Stimulated activated naive CD4-positive, alpha-beta T cell (primary cell): ENCODE measurements at places on chromosomes 2 and 18.

GRCh38 chr2:40690036-40690435, 238.1 kb upstream of the SLC8A1 start:
- no peak for DNase-seq

DNA sequence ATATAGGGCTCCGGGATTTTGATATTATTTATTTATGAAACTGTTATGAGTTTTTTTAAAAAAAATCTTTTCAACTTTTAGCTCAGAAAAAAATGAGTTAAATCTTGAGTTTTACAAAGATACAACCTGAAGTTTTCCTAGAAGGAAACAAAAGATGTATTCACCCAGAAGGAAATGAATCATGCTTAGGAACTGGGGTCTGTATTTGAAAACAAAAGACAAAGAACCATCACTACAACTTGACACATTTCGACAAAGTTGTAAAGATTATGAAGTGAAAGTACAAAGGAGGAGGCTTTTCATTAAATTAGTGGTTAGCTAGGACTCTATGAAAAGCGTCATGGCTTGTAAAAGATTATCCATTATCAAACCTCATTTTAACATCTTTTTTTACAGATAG, 143.3 kb downstream of the PDE1A start:
- DNase-seq: no peak

DNA sequence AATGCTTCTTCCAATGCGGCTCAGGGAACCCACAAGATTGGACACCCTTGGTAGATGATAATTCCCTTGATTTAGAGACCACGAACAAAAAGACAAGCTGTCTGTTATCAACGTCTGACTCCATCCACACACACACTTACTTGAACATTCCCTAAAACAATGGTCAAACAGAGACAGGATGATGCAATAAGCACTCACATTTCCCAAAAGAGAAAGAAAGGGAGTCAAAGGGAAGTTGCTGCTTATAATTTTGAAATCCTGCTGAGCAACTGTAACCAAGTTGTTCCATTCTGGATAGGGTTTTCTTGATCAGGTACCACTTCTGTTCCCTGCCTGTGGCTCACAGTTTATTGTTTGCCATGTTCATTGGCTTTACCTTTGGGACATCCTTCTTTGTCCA, 571.3 kb upstream of the CNTNAP5 start:
- no peak for DNase-seq

GRCh38 chr2:68835621-68836020, 35.6 kb downstream of the BMP10 start:
- DNase-seq: no peak

DNA sequence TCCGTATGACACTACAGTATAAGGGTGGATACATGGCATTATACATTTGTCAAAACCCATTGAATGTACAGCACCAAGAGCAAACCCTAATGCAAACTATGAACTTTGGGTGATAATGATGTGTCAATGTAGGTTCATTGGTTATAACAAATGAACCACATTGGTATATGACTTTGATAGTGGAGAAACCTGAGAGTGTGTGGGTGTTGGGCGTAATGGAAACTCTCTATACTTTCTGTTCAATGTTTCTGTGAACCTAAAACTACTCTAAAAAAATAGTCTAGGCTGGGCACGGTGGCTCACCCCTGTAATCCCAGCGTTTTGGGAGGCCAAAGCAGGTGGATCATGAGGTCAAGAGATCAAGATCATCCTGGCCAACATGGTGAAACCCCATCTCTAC, 6.5 kb upstream of the ACTG2 start:
- no peak for DNase-seq

GRCh38 chr2:95300450-95300849, 3.3 kb downstream of the KCNIP3 start:
- DNase-seq: no peak

DNA sequence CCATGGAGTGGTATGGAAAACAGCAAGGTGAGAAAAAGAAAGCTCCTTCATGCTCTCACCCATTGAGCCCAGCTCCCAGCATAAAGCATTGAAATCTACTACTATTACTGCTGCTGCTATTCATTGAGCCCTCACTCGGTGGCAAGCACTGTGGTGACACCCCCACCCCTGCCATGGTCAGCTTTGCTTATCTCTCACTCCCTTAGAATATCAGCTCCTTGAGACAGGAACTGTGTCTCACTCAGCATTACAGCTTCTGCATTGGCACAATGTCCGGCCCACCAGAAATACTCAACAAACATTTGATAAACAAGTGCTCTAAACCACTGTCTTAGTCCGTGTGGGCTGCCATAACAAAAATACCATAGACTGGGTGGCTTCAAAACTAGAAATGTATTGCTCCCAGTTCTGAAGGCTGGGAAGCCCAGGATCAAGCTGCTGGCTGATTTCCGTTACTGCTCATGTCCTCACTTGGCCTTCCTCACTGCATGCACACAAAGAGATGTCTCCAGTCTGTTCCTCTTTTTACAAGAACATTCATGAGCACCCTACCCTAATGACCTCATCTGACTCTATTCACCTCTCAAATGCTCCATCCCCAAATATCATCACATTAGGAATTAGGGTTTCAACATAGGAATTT, 116.3 kb downstream of the ZBTB7C start:
- DNase-seq: no peak

DNA sequence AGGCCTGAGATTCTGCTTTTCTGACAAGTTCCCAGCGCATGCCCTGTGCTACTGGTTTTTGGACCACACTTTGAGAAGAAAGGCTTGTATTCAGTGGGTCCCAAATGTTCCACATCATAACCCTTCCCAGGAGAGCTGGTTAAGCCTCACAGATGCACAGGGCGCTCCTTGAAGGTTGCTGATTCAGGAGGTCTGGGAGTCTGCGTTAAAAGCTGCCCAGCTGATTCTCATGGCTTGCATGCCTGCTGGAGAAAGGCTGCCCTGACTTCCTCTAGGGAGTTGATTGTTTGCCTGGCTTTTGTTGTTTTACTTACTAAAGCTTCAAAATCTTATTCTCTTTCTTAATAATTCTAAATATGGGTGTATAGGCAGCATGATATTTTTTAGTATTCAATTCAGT, 20.7 kb downstream of the CRYGD start:
- DNase-seq: no peak

- no peak for DNase-seq
Observed at GRCh38 chr2:72937356-72937669, 20.0 kb downstream of the EMX1 start.

GRCh38 chr2:8682719-8683667, 1.1 kb downstream of the ID2 start:
- DNase-seq: peak; percentile 59

DNA sequence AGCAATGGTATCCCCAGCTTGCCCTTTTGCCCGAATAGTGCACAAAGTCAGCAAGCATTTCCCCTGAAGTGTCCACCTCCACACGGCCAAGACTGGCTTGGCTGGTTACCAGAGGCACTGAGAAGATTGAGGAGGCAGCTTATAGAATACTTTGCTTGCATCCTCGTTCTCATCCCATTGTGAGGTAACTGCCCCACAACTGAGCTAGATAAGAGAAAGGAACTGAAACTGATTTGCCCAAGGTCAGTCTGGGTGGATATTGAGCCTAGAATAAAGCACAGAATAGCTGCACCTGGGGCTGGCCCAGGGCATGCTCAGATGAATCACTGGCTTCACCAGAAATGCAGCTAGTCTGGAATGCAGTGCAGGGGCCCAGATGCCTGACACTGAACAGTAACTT, 32.7 kb upstream of the MAP4K3 start:
- no peak for DNase-seq

DNA sequence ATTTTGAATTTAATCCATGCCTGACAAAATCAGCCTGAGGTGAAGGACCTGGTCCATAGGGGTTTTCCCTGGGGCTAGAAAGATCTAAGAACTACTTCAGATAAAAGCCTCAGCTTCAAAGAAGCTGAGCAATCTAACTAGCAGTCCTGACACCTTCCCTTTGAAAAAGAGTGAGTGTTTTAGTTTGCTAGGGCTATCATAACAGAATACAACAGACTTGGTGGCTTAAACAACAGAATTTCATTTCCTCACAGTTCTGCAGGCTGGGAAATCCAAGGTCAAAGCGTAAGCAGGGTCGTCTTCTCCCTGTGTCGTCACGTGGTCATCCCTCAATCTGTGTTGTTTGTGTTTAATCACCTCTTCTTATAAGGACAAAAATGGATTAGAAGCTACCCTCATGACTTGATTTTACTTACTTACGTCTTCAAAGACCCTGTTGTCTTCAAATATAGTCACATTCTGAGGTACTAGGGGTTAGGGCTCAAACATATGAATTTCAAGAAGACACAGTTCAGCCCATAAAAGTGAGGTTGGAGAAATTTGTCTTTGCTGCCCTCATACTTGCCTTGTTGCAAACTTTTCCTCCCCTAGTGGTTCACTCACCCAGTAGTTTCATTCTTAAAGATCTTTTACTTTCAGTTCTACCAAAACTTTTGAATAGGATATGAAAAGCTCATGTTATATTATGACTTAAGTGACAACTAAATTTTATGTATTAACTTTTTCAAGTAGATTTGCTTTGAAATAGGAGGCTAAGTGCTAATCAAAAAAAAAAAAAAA, 673.8 kb downstream of the ARHGAP15 start:
- DNase-seq: no peak

DNA sequence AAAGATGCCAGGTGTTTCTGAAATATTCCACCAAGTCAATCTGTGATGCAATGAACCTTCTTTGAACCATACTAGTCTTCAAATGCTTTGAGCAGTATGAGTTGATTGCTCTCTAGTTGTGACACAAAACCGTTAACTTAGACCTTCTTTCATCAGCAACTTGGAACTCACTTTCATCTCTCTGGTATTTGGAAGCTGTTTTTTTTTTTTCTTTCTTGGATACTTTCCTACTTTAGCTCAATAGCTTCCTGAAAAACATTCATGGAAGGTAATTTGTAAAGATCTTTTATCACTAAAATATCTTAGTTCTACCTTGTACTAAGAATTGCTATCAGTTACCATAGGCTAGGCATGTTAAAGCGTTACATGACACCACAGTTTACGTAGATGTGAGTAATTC, 1071.9 kb upstream of the CHAC2 start:
- DNase-seq: no peak

DNA sequence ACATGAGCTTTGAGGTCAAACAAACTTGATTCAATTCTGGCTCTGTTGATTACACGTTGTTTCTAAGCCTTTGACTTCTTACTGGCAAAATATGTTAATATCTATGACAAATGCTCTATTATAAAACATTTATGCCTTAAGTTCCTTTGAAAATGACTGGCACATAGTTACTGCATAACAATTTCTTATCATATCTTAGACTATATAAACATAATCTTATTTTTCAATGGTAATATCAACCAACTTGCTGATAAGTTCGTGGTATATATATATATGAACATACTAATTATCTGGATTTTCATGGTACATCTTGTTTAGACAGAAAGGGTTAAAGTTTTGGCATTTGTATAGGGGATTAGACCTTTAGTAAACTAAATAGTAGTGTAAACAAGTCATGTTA, 645.6 kb upstream of the ZNF804A start:
- no peak for DNase-seq

- no peak for DNase-seq
Observed at GRCh38 chr2:185404578-185404977, 334.0 kb upstream of the FSIP2 start.

DNA sequence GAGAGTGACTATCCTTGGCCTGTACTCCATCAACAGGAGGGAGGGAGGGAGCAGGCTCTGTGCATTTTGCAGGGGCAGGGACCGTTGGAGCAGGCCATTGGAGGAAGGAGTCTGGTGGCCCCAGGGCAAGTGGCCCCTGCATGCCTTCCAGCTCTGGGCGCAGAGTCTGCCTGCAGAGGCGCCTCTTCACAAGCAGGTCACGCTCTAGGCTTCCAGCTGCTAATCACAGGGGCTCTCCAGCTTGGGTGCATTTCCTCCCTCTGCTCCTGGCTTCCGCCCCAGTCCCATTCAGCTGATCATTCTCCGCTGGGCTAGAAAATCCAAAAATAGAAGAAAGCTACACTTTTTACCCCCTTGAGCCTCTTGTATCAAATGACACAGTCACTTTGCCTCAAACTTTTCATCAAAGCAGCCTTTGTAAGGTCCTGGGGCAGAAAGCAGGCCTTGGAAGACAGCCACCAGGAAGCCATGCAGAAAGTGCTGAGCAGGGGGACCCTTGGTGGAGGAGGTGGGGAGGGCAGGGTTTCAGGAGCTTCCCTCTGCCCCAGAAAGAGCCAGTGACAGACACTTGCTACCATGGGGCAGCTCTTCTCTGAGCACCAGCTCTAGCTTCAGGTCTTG, 11.3 kb downstream of the TMEM247 start:
- DNase-seq: no peak

DNA sequence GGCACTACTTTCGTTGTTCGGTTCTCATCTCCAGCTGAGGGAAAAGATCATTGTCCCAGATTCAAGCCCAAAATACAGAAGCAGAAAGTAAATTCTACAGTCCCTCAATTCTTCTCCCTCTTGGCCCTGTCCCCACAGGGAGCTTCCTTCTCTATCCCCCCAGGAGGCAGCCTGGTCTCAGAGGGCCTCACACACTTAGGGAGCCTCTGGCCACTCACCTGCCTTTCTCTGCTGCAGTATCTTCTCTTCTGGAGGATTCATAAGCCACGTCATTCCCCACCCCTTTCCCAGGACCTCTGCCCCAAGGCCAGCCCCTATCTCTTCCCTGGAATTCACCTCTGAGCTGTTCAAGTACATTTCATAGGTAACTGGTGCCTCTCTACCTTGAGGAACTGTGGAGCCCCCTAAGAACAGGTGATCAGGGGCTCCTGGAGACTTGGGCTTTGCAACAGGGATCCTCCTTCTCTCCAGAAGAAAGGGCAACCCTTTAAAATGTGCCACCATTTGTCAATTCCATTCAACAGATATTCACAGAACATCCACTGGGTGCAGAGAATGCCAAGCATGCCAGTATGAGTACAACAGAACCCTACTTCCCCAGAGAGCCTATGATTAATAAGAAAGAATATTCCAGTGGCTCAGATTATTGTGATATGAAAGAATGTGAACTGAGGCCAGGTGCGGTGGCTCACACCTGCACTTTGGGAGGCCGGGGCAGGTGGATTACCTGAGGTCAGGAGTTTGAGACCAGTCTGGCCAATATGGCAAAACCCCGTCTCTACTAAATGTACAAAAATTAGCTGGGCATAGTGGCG, 72.9 kb downstream of the CIB4 start:
- no peak for DNase-seq

- no peak for DNase-seq
Observed at GRCh38 chr2:101736861-101737291, 39.4 kb downstream of the MAP4K4 start.

DNA sequence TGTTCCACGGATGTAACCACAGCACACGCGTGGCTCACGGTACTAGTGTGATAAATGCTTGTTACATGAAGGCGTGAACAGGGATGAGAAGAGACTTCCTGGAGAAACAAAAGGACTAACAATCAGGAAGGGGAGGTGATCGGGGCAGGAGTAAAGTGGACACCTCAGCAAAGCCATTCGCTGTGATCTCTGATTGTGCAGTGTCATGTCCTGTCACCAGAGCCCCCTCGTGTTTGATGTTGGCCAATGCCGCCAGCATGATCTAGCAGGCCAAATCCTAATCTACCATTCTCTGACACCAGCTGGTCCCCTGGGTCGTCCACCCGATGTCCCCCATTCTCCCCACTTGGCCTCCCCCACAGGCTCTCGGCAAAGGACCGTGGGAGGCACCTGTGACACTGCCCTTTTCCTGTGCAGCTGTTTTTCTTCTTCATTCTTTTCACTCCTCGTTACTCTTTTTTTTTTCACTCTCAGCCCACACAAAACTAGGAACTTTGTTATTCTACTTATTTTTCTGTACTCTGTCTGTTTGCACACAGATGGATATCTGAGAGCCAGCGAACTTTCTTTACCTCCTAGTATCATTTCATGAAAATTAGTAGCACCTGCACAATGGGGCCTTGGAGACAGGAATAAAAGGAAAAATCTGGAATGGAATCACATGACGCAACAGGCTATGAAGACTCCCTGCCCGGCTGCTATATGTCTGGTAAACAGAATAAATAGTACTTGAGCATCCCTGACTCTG, 146.8 kb downstream of the TGIF1 start:
- no peak for DNase-seq
